ENCODE measurements at places on chromosomes 2 and 18.

DNA sequence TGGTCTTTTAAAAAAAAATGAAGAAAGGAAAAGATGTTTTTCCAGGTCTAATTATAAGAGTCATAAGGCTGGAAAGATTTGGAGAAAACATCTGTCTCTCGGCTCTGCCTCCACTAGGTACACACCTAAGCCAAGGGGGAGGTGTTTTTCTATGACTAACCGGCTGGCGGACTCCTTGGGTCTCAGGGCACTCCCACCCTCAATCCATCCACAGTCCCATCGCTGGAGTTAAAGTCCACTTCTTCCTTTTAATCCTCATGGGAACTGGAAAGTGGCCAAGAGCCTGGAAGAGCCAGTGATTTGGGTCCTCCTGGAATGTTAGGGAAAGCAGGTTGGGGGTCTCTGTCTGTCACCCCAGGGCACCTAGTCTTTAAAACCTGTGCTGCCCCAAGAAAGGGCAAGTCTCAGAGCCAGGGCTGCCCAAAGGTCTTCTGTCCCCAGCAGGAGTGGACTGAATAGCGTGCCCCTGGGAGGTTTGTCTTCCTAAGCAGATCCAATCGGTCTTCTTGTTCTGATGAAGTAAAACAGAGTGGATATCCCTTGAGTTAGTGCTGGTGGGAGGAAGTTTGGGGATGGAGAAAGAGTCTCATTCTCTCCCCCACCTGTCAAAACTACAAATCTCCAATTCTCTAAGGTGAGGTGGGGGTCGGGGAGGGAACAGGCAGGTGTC, 66.4 kb downstream of the MCFD2 start:
- peak; percentile 71 for DNase-seq

- DNase-seq, result no peak
Observed at GRCh38 chr2:11022591-11023273, 111.0 kb downstream of the KCNF1 start.

- DNase-seq, result no peak
Observed at GRCh38 chr2:88201811-88202169, 31.6 kb downstream of the THNSL2 start.

- peak; percentile 53 for DNase-seq
Observed at GRCh38 chr2:36561237-36561944, 36.6 kb downstream of the FEZ2 start.

- DNase-seq, result no peak
Observed at GRCh38 chr18:45755934-45756333, 32.0 kb downstream of the SLC14A1 start.

DNA sequence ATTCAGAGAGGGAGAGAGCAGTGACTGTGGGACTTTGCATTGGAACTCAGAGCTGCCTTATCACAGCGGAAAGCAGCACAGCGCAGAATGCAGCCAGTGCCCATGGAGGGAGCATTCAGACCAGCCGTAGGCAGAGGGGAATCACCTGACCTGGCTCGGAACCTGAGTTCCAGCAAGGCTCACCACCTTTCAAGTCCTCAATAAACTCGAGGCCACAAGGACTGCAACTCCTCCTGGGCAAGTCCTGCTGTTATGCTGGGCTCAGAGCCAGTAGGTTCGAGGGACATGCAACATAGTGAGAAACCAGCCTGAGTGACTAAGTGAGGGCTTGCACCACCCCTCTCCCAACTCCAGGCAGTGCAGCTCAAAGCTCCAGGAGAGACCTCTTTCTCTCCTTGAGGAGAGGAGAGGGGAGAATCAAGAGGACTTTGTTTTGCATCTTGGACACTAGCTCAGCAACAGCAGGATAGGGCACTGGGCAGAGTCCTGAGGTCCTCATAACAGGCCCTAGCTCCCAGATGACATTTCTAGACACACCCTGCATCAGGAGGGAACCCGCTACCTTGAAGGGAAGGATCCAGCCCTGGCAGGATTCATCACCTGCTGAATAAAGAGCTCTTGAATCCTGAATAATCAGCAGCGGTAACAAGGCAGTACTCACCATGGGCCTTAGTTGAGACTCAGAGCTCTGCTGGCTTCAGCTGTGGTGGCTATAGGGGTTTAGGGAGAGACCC, 136.8 kb upstream of the OTOS start:
- DNase-seq, result no peak

GRCh38 chr2:65326276-65326675, 98.6 kb downstream of the ACTR2 start:
- no peak for DNase-seq

GRCh38 chr2:38522754-38523349, 79.9 kb downstream of the HNRNPLL start:
- DNase-seq, result no peak

GRCh38 chr2:44954889-44955592, 13.5 kb downstream of the SIX3 start:
- no peak for DNase-seq

- DNase-seq, result no peak
Observed at GRCh38 chr2:210007895-210008294, 5.5 kb downstream of the RPE start.

DNA sequence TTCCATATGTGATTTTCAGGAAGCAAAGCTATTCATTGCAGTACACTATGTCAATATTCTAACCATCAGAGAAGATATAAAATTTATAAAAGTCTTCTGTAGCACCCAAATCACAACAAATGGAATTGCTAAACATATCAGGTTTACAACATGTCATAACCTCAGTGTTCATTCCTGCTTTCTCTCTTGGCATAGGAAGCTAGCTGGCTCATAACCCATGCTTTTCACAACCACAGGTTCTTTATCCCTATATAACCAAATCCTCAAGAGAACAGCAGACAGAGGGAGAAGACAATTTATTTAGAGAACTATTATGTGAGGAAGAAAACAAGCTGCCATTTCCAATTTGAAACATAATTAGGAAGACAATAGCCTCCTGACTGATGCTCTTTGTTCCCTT, 997.0 kb upstream of the ACVR2A start:
- DNase-seq, result no peak

DNA sequence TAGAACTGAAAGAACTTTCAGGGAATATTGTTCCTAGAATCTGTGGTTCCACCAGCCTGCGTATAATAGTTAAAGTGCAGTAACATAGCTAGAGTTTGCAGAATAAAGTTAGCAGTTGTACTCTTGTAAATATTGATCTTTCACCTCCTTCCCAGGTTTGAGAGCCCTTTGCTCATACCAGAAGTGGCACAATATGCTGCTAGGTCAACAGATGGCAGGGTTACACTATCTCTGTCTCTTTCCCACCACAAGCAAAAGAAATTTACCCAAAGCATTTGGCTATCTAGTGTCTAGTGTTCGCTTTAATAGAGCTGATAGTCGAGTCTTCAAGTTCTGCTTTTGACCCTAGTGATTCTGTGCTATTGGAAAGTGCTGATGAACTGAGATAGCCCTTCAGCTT, 119.0 kb upstream of the KLHL14 start:
- no peak for DNase-seq

GRCh38 chr2:212863185-212863588, 288.2 kb downstream of the IKZF2 start:
- peak; percentile 15 for DNase-seq

DNA sequence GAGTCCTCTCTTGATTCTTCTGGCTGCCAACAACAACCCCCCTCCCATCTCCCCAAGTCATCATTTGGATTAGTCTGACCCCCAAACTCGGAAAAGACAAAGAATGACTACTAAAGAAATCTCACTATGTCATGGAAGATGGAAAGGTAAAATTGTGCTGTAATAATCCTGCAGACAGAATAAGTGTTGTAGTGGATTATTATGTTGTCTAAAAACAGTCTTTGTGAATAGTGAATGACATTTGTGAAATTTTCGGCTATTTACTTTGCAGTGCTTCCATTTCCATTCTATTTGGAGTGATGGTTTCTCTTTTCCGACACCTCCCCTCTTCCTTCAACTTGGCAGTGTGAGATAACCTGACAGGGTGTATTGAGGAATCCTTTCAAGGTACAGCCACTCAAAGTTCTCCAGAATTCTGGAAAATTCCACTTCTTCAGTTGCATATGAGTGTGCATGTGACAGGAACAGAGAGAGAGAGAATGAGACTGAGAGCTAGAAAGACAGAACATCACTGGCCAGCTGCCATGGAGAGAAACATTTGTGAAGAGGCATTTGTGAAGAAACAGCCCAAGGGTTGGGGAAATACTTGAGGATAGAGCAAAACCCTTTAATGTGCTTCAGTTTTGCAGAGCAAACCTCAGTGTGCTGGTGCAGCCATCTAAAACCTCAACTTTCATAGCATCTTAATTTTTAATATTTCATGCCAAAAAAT, 141.9 kb upstream of the DLX2 start:
- DNase-seq, result no peak

GRCh38 chr2:112065966-112066365, 10.9 kb downstream of the TMEM87B start:
- DNase-seq, result no peak

DNA sequence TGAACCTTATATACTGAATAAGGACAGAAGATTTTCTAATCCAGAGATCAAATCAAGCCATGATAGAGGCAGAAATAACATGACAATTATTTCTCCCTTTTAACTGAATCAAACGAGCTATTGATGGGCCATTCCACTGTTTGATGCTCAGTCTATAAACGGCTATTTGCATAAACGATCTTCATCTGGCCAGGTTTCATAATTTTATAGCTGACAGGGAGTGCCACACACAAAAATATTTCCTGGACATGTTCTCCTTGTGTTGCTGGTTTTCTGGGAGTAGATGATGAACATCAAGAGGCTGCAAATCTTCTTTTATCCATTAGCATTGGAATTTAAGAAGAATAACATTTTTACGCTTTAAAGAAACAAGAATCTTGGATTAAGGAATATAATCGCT, 63.1 kb downstream of the ACVR1C start:
- DNase-seq, result no peak

GRCh38 chr2:30026091-30027055, 105.0 kb upstream of the ALK start:
- DNase-seq, result peak; percentile 10

DNA sequence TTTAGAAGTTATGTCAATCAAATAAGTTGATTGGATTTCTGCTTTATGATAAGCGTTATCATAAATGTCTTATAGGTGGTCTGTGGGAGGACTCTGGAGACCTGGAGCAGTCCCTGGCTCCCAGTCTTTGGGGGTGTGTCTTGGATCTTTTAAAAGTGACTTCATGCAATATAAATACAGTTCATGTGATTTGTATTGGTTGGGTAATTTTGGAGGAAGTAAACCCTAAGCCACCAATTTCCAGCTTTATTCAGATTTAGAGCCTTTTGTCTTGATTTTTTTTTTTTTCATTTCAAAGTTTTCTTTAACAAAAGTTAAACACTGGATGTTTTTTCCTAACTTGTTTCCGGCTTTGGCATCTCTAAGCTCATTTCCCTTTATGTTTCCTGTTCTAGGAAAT, 68.8 kb downstream of the MAP4K4 start:
- DNase-seq, result no peak

- no peak for DNase-seq
Observed at GRCh38 chr18:22069916-22070315, 99.5 kb upstream of the GATA6 start.

DNA sequence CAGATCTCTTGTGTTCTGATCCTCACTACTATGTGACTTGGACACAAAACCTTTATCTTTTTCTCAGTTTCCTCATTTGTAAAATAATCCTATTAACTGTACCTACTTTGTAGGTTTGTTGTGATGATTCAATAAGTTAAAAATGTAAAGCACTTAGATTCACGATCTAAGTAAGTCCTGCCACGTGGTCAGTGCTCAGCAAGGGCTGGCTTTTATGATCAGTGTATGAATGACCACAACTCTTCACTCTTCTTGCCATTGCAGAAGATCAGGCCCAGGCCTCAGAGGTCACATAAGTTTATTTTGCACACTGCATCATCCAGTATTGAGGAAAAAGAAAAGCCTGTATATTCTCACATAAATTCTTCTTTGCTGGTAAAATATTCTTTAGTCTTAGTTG, 1192.5 kb upstream of the ACVR2A start:
- no peak for DNase-seq

- DNase-seq, result peak; percentile 71
Observed at GRCh38 chr2:9474361-9475057, at the start of gene IAH1. Gene IAH1 (plus strand): TSS chr2:9474551. CDS start chr2:9474567, 16 bp downstream.

DNA sequence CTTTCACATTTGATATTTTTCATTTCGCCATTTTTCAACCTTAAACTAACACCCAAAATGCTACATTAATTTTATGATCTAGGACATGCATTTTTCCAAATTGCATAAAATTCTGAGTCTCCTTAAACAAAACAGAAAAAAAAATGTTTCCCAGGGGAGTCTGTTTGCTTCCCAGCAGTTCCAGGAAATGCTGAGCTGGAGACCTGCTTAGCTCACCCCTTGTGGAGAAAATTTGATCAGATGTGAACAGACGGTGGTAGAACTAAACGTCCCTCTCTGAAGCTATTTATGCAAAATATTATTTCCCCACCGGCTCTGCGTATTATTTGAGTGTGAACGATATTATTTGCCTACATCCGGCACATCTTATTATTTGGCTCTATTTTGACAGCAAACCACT, 74.9 kb upstream of the AGAP1 start:
- no peak for DNase-seq

GRCh38 chr2:24328010-24328409, 32.3 kb downstream of the ITSN2 start:
- no peak for DNase-seq

DNA sequence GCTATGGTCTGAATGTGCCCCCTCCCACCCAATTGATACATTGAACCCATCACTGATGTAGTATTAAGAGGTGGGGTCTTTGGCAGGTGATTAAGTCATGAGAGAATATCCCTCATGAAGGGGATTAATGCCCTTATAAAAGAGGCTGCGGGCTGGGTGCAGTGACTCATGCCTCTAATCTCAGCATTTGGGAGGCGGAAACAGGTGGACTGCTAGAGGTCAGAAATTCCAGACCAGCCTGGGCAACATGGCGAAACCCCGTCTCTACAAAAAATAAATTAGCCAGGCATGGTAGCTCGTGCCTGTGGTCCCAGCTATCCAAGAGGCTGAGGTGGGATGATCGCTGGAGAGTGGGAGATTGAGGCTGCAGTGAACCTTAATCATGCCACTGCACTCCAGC, 14.3 kb downstream of the POLR2D start:
- no peak for DNase-seq

DNA sequence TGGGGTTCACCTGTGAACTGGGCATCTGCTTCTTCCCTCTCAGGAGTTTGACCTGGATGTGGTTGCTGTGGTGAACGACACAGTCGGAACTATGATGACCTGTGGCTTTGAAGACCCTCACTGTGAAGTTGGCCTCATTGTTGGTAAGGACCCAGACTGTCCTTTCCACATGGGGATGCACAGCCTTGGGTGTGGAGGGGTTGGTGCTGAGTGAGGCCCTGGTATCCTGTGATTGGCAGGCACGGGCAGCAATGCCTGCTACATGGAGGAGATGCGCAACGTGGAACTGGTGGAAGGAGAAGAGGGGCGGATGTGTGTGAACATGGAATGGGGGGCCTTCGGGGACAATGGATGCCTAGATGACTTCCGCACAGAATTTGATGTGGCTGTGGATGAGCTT, 52.3 kb downstream of the HK2 start:
- DNase-seq, result no peak

GRCh38 chr2:82089518-82089917, 1785.0 kb upstream of the LRRTM1 start:
- no peak for DNase-seq

Data from transverse colon (tissue), 4 donors.